ENCODE measurements at places on chromosomes 1 and 21. TPM values are rescaled to one million over a fixed set of nuclear protein-coding genes. Genes with fewer than 3 reads are reported as not detected.

The ZNF697 gene
- total RNA-seq = 13.2 TPM

The GBP7 gene
- total RNA-seq = not detected

DNA sequence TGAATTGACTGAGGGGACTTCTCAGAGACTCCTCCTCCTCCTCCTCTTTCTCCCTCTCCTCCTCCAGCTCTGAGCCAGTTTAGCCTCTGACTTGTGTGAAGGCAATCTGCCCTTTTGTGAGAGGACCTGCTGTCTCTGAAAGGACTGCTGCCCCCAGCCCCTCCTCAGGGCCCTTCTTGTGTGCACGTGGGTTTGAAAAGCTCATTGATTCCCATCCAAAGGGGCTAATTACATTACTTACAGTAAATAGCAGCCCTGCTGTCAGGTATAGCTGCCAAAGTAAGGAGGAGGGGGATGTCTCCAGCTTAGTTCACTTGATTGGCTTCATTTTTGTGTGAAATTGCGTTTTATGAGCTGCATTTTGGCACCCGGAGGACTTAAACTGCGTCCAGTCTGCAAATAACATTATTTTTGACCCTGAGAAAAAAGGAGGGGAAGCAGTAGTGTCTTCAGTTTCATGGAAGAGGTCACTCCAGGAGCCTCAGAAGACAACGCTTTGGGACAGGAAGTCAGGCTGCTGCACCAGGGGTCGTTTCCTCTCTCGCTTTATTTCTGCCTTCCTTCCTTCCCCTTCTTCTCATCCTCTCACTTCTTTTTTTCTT, 1.8 kb upstream of the LHX9 start:
- DNase-seq = no peak

The ARMH1 gene
- total RNA-seq = 0.43 TPM

The MTR gene
- 34.5 TPM for total RNA-seq

The BARHL2 gene
- not detected for total RNA-seq

DNA sequence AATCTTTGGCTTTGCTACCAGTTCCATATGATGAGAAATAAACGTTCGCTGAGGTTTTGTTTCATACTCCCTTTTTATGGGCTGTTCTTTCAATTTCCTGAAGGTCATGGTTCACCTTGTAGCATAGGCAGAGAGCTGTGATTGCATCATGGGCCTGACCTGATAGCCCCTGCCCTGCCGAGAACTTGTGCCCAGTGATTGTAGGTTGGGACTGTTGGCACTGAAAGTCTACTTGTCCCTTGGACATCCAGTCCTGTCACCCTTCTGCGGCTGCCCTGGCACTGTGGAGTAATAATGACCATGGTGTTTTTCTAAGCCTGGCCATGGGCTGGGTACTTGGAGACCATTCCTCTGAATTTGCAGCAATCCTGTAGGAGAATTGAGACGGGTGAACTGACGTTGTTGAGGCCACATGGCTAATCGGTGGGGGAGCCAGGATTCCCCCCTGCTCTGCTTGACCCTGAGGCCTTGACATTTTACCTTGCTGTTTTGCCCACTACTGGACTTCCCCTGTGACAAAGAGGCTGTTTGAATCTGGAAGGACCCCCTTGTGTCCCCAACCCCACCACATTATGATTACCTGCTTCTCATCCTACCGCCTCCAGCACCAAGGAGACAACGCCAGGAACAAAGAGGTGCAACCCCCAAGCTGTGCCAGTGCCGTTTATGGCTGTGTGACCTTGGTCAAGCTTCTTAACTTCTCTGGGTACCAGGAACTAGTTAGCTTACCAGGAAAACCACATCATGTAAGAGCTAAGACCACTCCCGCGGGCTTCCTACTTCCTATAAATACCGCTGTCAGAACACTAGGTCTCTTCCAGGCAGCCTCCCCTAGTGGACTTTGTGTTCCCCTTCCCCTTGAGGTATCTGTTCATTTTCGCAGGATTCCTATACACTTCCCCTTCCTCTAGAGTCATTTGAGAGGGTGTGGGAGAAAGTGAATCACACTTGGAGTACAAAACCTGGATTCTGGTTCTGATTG, 23.4 kb downstream of the SESN2 start:
- no peak for DNase-seq

DNA sequence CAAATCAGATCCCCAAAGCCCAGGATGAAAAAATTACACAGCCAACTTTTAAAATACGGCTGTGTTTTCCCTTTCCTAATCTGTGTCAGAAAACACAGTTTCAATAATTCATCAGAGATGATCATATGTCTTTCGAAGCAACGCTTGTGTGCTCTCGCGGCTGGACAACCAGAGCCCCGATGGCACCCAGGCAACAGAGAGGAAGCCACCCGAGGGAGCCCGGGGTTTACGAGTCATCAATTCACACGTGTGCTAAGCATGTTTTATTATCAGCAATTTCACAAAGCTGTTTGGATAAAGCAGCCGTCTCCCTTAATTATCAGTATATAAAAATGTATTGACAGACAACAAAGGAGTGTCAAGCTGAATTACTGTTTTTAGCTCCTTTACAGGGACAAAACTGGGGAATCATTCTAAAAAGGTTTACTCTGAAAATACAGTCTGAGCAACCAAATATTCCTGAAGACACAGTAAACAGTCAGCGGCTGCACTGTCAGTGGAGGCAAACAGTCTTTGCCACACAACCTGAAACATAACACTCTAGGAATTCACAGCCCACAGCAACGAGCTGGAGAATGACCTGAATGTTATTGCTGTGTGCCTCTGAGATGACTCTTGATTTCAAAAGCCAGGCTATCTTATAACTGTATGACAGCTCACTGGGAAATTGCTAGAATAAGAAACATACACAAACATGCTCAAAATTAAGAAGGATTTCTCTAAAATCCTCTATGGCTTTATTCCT, 201.0 kb downstream of the SIPA1L2 start:
- peak; percentile 46 for DNase-seq

The GPR3 gene
- total RNA-seq = 0.64 TPM

GRCh38 chr1:33719771-33720670, 143.9 kb upstream of the HMGB4 start:
- DNase-seq = peak; percentile 2

The TFF3 gene
- total RNA-seq = not detected

DNA sequence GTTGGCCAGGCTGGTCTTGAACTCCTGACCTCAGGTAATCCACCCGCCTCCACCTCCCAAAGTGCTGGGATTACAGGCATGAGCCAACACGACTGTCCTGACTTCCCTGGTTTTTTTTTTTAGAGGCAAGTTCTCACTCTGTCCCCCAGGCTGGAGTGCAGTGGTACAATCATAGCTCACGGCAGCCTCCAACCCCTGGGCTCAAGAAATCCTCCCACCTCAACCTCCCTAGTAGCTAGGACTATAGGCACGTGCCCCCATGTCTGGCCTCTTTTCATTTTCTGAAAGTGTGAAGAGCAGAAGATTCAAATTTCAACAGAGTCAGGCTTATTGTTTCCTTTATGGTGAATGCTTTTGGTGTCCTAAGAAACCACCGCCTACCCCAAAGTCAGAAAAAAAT, 21.7 kb upstream of the SOX13 start:
- DNase-seq = no peak

The RGS4 gene
- total RNA-seq = 78.0 TPM

DNA sequence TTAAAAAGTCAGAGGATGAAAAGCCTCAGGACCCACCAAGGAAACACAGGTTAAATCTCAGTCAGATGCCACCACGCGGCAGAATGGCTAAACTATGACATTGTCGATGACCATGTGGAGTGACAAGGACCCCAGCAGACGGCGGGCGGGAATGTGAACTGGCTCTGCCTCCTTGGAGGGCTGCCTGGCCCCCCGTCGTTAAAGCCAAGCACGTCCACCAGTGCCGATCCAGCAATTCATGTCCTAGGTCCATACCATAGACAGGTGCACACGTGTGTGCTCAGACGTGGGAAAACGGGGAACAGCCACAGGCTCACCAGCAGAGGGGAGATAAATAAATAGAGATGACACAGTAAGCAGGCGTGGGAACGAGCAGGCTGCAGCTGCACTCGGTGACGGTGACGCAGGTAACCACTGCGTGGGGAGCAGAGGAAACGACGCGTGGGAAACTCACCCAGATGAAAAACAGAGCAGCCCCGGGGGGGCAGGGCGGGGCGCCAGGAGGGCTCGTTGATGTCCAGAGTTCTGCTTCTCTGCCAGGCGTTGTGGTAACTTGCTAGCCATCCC, 28.3 kb upstream of the PCBP3 start:
- peak; percentile 57 for DNase-seq

DNA sequence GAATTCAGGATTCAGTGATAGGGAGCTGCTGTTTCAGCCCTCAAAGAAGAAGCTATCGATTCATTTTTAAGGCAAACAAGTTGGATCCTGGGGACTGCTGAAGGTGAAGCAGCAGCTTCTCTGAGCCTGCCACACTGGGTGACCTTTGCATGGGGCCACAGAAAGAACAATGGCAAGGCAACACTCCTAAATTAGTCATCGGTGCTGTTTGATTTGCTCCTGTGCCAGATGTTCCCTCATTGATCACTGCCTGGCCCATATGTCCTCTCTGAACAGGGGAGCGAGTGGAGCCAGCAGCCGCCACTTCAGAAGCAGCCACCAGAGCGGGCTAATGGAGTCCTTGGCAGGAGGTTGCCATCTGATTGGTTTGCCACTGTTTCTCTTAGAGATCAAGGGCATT, 391.5 kb downstream of the NTNG1 start:
- no peak for DNase-seq

DNA sequence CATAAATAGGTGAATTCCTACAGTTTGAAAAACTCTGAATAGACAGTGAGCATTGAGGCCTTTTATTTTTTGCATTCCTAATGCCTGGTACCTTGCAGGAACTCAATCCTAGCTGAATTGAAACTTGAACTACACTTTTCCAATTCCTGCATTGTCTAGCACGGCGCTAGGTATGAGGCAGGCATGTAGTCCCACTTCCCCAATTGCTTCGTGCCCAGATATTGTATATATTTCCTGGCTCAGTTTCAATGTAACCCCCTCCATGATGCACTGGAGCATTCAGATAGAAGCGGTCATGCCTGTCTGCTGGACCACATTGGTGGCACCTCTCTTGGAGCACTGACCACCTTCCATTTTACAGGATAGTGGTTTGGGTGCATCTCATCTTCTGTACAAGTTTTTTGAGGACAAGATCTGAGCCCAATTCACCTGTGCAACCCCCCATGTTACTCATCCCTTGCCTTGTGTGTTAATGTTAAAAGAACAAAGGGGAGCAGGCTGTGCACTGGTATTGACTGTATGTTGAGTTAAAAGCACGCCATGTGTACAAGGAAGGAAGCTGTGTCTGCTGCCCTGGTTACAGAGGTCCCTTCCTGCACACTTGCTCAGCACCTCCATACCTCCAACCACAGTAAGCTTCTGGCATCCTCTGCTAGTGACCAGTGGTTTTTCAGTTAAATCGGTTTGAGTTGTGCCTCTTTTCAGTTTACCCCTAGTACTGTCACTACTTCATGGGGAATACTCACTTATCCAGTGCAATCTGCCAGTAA, 10.0 kb upstream of the RAB7B start:
- DNase-seq = no peak

GRCh38 chr1:179151908-179152682, 70.2 kb downstream of the TOR3A start:
- no peak for DNase-seq
